Germinal center (tissue), 1 donor: ENCODE measurements at places on chromosomes 2 and 18.

DNA sequence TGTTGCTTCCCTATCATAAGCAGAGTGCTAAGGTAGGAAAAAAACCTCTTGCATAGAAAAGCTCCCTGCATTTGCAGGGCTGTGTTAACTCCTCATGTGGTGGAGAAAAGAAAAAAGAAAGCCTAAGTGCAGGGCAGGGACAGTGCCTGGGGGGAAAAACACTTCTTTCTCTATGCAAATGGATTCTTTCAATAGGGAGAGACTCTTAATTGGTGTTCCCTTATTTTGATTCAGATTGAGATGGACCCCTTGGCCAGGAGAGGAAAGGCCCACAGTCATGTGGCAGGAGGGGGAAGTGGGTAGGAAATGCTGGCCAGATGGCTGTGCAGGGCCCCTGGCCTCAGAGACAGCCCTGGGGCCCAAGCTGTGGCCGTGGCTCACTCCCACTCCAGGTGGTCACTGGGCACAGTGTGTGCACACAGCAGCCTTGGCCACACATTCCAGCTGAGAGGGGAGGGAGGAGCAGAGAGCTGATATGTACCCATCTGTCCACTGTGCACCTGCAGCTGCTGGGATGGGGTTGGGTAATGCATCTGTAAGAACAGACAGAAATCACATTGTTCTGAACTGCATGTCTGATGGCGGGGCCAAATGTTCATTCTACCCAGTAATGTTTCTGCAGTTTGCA lies 410.4 kb downstream of the DSC3 start:
- DNase-seq: no peak

DNA sequence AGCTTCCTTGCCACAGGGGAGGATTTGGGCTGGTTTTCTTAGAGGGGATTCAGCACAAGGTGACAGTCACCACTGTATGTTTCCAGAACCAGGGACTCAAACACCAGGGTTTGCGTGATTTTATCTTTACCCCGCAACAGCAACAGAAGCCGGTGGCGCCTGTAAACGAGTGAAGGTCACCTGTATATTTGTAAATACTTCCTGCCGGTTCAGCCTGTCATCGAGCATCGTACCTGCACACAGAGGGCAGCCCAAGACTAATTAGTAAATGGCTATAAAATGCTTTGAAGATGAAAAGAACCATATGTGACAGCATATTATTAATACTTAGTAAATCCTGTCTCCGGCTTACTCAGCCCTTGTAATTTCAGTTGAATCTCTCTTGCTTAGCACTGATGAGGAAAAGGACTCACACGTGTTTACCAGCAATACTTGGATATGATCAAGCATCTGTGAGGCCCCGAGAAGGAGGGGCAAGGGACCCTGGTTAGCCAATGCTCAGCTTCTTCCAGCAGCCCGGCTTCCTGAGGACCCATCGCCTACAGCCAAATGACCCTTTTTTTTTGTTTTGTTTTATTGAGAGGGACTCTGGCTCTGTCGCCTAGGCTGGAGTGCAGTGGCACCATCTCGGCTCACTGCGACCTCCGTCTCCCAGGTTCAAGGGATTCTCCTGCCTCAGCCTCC lies 51.3 kb upstream of the FOSL2 start:
- no peak for DNase-seq

GRCh38 chr2:219109471-219109870 lies 48.8 kb upstream of the IHH start:
- DNase-seq: no peak

DNA sequence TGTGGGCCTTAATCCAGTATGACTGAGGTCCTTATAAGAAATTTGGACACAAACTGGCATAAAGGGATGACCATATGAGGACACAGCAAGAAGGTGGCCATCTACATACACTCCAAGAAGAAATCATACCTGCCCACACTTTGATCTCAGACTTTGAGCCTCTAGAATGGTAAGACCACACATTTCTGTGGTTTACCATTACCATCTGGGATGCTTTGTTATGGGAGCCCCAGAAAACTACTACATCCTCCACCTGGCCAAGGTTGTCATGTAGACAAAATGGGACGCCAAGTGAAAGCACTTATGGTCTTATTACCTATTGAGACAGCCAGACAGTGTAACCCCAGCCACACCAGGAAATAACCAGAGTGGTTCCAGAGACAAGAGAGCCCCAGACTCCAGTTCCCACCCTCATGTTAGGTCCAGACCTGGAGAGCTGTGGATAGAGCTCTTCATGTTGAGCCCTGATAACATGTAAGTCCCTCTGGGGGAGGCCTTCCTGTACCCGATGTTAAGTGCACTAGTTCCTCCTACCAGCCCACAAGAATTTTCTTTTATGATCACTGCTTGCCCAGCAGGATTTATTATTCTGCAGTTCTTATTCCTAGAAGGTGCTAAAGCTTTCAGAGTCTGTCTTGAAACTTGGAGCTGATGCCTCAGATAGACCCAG lies 4.6 kb upstream of the ADD2 start:
- DNase-seq: no peak

- no peak for DNase-seq
Measured at GRCh38 chr2:69945441-69945840, 16.0 kb downstream of the ASPRV1 start.

GRCh38 chr2:36569267-36569856 lies 28.6 kb downstream of the FEZ2 start:
- DNase-seq: no peak

GRCh38 chr18:13039806-13040205 lies 48.6 kb downstream of the CEP192 start:
- DNase-seq: no peak

- no peak for DNase-seq
Measured at GRCh38 chr2:165440367-165440766, 29.1 kb upstream of the CSRNP3 start.

DNA sequence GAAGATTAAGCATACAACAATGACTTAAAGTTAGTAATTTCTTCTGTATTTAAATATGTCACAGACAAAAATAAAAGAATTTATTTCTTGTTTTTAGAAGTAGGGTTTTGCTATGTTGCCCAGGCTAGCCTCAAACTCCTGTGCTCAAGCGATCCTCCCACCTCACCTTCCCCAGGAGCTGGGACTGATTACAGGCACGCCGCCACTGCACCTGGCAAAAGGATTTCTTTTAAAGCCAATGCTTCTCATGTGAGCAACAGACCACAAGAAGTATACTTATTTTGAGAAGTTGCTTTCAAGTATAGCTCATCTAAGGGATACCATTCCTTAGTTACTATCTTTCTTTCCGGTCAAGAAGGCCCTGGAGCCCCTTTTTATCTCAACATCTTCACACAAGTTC lies 57.2 kb upstream of the BBS5 start:
- no peak for DNase-seq

DNA sequence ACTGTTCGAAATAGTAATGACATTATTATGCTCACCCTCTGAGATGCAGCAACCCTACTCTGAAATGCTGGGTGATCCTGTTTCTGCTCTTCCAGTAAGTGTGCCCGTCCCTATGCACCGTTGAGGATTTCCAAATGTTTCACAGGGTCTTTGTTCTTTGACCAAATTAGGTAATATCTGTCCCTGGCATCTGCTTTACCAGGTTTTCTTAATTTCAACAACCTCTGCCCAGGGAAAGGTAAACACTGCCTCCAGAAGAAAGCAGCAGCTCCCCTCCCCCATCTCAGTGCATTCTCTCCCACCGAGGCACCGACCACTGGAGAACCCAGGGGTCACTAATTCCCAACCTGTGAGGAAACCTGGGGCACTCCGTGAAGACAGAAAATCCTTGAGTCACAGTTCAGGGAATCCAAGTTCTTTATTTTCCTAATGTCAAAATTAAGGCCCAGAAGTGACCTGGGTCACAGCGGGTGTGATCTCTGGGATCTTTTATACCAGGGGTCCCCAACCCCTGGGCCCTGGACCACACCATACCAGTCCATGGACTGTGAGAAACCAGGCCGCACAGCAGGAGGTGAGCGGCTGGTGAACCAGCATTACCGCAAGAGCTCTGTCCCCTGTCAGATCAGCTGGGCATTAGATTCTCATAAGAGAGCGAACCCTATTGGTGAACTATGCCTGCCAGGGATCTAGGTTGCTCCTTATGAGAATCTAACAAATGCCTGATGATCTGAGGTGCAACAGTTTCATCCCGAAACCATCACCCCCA lies 1.2 kb upstream of the GRB14 start:
- no peak for DNase-seq

DNA sequence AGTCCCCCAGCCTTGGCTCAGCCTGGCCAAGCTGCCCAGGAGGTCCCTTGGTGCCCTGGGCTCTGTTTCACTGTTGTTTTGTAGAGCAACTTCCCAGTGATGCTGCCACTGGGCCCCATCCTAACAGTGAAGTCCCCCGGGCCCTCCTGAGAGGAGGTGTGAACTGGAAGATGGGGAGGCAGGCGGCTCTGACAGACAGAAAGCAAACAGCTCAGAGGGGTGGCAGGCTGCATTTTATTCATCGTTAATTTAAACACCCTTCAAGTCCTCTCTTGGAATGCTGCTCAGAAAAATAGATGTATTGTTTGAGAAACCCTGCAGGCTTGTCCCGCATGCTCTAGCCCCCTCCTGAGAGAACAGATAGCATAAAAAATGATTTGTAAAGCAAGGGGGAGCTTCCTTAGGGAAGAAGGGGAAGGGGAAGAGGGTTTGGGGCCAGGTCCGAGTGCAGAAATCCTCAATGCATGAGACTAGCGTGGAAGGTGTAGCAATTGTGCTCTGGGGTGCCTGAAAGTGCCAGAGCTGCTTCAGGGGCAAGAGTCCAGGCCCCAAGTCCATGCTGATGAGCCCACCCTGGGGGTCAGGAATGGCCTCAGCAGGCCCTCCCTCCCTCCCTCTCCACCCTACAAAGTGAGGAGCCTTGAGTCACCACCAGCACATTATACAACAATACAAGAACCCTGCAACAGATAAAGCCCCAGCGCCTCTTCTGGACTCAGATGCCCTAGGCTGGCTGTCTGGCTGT lies 113.6 kb downstream of the MSH2 start:
- DNase-seq: no peak

GRCh38 chr18:28112056-28112470 lies 64.9 kb downstream of the CDH2 start:
- DNase-seq: no peak

- DNase-seq: no peak
Measured at GRCh38 chr18:848062-848861, 36.2 kb upstream of the YES1 start.

- DNase-seq: no peak
Measured at GRCh38 chr2:238729261-238729935, 118.5 kb upstream of the TWIST2 start.

DNA sequence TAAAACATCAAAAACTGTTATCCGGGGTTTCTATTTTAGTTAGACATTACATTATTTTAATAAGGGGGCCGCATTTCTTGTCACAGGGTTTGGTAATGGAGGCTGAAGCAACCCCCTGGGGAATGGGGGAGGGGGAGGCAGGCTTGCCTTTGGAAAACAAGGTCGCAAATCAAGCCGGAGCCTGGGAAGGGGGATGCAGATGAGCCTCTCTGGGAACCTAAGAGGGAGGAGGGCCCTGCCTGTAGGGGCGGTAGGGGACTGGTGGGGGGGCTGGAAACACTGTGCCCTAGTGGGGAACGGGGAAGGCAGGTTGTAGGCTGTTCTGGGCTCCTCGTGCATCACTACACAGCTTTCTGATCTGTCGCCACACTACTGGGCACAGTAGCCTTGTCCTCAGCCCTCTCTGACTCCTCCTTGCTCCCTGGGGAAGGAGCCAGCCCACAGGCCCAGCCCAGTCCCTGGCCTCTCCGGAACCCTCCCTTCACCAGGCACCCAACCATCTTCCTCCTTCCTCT lies 170.2 kb upstream of the SMAD2 start:
- no peak for DNase-seq

DNA sequence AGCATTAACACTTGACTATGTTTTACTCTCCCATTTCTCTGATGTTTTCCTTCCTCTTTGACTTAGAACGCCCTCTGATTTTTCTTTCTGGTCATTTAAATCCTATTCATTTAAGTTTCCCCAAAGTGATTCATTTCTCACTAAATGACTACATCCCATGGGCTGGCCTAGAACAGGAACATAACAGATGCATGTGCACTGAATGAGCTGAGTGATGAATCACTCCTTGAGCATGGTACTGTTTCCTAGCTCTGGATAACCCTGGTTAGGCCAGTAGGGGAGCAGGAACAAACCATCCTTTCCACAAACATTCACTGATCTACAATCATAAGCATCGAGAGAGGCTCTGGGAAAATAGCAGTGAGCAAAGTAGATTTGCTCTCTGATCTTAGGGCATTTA lies 221.9 kb upstream of the SETBP1 start:
- DNase-seq: no peak

GRCh38 chr2:113791697-113792590 lies 35.5 kb upstream of the SLC35F5 start:
- peak; percentile 19 for DNase-seq

DNA sequence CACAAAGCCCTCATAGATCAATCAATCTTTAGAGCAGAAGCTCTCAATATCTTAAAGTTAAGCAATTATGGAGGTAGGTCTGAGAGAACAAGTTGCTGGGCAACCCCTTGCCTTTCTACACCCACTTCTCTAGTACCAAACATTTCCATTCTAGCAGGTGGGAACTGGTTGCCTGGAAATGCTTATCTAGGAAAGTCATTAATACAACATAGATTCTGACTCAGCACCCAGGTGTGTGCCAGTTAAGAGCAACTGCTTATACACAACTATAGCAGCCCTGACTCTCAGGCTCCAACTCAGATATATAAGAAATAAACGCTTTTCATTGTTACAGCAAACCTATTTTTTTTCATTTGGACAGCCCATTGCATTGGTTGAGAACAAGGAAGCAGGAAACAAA lies 237.7 kb downstream of the IRS1 start:
- no peak for DNase-seq

DNA sequence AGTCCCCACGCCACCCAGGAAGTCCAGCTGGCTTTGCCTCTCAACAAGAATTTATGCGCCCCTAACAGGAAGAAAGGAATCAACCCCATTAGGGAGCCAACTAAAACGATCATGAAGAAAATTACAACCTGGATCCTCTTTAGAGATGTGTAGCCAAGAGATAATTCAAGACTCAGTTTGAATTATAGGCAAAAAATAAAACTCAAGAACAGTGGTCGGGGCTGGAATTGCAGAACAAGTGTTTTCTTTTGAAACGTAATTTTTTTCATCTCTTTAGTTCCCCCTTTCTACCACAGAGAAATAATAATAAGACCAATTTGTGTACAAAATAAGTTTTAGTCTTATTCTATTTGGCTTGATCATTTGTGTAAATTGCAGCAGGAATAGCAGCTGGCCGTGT lies 22.4 kb downstream of the PDCD1 start:
- no peak for DNase-seq

DNA sequence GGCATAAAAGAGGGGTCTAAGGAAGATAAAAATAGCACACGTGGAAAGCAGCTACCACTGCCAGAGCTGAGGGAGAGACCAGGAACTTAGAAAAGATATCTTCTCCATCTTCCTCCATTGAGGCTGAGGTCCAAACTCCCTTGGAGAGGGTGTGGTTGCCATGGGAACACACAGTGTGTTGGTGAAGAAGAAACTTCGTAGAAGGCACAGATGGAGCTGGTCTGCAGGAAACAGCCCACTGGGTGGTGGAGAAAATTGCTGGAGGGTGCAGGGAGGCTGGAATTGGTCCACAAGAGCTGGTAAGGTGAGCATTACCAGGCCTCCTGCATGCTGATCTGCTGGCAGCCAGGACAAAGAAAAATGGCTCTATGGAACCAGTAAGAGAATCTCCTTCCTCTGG lies 191.0 kb downstream of the HRH4 start:
- no peak for DNase-seq
